ENCODE measurements at places on chromosomes 13 and 19.

GRCh38 chr13:28631801-28632200, 27.1 kb upstream of the POMP start:
- no peak for DNase-seq

DNA sequence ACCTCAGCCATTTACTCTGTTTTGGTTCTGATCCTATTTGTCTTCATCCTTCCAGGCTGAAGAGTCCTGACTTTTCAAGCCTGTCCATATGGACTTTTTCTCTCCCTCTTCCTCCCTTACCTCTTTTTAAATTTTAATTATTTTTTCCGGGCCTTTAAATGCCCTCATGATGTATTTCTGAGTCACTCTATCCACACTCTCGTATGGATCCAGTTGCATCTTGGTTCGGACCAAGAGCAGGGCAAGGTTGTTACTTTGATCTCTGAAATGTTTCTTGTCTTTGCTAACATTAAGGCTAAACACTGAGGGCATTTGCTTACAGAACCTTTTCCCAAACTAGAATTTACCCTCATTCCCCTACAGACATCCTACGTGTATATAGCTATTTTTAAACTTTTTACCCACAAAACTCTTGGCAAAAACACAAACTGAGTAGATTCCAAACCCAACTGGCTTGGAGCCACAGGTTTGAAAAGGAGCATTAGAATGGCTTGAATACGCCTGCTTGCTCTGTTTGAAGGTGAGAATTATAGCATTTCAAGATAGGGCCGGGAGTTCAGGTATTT, 47.4 kb upstream of the SERPINE3 start:
- DNase-seq, result no peak

DNA sequence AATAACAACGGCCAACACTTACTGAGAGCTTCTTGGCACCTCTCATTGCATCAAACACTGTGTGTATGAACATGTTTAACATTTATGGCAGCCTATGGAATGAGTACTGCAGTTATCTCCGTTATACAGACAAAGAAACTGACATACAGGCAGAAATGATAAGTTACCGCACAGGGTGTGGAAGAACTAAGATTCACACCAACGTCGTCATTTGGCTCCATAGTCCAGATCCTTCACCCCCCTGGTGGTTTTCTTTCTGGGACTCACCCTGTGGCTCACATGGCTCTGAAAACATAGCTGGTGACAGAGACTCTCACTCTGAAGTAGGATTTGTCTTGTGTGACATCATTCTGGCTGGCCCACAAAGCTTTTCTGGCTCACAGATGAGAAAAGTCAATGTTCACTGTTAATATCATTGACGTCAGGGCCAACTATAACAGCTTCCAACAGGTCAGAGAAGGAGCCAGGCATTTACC, 230.1 kb downstream of the DLEU7 start:
- no peak for DNase-seq

DNA sequence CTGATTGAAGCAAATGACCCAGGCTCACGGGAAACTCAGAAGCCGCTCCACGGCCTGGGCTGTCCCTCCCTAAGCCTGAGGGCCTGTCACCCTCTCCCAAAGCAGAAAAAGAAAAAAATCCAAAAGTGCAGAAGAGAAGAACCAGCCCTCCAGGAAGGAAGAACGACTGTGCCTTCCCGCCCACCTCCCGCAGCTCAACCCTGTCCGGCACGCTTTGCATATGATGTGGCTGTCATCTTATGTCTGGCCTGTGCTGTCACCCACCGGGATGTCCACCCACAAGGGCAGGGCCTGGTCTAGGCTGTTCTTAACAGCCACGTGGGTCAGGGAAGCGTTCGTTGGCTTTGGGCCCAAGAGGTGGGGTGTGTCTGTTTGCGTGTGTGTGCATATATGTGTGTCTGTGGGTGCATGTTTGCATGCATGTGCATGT, 13.7 kb downstream of the ZBTB7A start:
- DNase-seq, result no peak

GRCh38 chr13:29593605-29594297, 1.7 kb downstream of the SLC7A1 start:
- DNase-seq, result no peak

DNA sequence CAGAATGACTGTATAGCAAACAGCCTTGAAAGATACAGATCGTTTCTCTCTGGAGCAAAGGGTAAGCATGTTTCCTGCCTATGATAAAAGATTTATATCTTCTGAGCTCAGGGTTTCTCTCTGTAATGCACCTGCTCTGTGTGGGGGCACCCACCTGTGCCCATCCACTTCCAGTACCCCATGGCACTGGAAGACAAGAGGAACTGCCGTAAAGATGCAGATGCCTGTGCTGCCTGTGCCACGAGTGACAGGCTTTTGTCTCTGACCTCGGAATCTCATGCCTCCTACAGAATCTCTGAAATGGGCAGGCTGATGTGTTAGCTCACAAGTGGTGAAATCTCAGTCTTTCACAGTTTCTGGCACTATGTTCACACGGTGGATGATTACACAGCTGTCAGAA, 50.3 kb upstream of the ATP11A start:
- no peak for DNase-seq

GRCh38 chr19:7540761-7541474, 5.4 kb downstream of the PNPLA6 start:
- DNase-seq, result no peak

DNA sequence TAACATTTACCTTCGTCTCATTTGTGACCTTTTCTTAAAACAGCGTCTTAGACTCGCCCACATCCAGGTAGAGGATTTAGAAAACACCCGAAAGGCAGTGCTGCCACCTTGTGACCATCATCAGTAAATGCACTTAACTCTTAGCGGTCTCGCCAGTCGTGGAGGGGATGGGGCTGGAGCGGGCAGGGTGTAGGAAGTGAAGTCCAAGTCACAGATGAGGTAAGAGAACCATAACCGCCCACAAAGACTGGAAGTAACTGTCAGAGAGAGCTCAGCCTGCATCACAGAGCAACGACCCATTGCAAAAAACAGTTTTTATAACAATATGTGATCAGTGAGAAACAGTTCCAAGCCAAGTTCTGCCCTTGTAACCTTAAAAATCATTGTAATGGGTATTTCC, 10.7 kb upstream of the CEACAM3 start:
- DNase-seq, result peak; percentile 74

GRCh38 chr19:39106194-39106593, 19.4 kb upstream of the PAK4 start:
- DNase-seq, result no peak

DNA sequence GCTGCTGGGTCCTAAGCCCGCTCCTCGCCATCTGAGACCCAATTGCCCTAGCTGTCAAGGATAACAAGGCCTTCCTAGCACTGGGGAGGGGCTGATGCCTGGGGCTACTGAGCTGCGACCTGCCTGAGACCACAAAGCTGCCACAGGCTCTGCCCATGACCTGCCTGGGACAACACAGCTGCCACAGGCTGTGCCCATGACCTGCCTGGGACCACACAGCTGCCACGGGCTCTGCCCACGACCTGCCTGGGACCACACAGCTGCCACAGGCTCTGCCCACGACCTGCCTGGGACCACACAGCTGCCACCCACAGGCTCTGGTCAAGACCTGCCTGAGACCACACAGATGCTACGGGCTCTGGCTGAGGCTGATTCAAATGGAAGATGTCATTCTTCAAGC, 54.8 kb downstream of the EPS15L1 start:
- DNase-seq, result no peak

GRCh38 chr13:41200126-41200525, 5.8 kb upstream of the KBTBD7 start:
- DNase-seq, result no peak

- DNase-seq, result no peak
Observed at GRCh38 chr13:40350283-40350992, 316.0 kb downstream of the FOXO1 start.

- no peak for DNase-seq
Observed at GRCh38 chr13:113448545-113448884, 4.8 kb downstream of the ADPRHL1 start.

DNA sequence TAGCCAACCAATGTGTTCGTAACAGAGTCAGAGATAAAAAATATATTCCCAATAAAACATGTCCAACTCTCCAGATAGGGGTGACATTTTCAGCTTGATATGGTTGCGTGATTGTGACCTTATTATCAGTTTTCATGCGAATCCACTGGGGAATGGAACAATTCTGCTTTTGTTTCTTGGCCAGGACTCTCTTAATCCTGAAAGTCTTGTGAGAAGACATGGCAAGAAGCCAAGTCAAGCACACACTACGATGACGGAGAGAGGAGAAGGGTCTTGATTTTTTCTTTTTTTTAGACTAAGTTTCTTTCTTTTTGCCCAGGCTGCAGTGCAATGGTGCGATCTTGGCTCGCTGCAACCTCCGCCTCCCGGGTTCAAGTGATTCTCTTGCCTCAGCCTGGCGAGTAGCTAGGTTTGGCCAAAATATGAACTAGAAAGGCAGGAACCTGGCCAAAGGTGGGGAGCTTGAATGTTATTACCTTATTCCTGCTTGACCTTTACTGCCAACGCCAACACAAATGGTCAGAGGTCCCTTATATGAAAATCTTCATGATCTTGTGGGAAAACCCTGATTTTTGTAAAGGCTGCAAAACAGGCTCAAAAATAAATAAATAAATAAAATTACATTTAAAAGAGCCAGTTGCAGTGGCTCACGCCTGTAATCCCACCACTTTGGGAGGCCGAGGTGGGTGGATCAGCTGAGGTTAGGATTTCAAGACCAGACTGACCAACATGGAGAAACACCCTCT, 14.5 kb downstream of the ZNF816 start:
- no peak for DNase-seq

GRCh38 chr19:1275976-1276627, 772 bp downstream of the FAM174C start:
- no peak for DNase-seq

DNA sequence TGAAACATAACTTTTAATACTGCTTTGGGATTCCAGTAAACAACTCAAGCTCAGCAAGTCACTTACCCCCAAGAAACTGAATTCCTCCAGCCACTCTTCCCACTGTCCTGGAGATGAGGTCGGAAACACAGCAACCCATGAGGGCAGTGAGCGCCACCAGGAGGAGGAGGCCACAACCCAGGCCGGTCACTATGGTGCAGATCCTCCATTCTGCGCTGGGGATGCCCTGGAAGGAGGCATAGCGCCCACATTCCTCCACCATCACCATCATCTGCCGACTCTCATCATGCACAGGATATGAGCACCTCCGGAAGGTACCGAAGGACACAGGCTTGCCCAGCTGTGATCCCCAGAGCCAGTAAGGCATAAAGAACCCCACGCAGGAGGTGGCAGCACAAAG, 2.2 kb downstream of the LHFPL6 start:
- no peak for DNase-seq

DNA sequence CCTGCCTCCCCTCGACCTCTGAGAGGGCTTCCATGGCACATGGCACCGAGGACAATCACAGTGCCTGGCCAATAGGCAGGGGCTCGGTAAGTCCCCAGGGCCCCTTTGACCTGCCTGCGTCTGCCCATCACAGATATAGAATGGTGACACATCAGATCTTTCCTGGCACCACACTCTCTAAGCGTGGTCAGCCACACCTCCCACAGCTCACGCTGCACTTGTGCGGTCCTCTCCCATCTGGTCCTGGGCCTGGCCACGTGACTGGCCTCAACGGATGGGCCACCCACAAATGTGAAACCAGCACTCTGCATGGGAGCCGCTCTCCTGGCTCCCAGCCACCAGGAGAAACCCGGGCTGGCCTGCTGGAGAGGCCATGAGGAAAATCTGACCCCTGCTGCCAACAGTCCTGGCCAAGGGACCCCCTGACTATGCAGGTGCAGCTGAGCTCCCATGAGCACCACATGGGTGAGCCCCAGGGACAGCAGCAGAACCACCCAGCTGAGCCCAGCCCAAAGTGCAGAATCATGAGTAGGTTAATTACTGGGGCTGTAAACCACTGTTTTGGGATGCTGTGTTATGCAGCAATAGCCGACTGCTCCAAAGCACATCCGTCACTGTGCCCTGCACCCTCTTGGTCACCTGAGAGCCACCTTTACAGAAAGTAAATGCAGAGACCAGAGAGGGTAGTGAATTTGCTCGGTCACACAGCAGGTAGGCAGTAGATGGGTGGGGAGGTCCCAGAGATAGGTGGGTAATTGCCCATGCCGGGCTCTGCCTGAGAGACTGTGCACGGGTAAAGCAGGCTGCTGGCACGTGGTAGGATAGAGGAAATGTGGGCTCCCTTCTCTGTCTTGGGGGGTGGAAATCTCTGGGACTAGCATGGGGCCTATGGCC, 9.7 kb upstream of the MEF2B start:
- no peak for DNase-seq

- DNase-seq, result no peak
Observed at GRCh38 chr19:42989851-42990250, 36.4 kb downstream of the PSG11 start.

GRCh38 chr13:45301263-45301662, 39.7 kb downstream of the TPT1 start:
- DNase-seq, result no peak

GRCh38 chr13:66138172-66138811, 1091.8 kb downstream of the PCDH9 start:
- DNase-seq, result no peak

GRCh38 chr19:58558623-58559274, 338 bp upstream of the UBE2M start:
- peak; percentile 100 for DNase-seq

All from naive thymus-derived CD8-positive, alpha-beta T cell (primary cell).